ENCODE measurements at places on chromosomes 16 and 17.
A peak's percentile ranks its signal among the peaks of the same experiment; 100 is the strongest.

- no peak for DNase-seq
These were observed 1.5 kb upstream of the SLC38A8 start for GRCh38 chr16:84044118-84044488.

GRCh38 chr17:19003543-19004420, 782 bp downstream of the FAM83G start:
- DNase-seq: peak; percentile 66

DNA sequence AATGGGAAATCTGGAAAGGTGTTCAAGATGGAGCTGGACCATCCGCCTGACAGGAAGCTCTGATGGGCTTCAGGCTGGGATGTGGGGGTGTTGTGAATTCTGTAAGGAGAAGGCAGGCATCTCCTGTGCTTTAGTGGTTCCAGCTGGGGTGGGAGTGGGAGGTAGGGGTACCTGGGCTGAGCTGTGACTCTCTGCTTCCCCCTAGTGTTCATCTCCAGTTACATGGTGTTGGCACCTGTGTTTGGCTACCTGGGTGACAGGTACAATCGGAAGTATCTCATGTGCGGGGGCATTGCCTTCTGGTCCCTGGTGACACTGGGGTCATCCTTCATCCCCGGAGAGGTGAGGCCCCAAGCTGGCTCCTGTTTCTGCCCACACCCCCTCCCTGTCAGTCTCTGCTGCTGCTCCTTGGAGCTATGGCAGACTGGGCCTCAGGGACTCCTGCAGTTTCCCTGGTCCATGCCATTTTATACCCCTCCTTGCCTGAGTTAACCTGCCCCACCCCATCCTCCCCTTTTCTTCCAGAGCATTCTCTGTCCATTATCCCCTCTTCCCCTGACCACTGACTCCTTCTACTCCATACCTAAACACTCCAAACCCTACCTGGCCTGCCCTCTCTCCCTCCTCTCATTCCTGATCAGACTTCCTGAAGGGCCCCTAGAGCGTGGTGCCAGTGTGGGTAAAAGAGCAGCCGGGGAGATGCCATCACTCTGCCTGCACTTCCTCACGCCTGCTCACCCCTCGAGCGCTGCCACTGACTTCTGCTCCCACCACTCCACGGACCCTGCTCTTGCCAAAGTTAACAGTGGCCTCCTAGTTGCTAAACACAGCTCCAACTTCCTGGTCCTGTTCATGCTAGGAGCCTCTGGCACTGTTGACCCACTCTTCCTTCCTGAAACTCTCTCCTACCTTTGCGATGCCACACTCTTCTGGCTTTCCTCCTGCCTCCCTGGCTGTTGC, 3.4 kb downstream of the SPNS1 start:
- no peak for DNase-seq

DNA sequence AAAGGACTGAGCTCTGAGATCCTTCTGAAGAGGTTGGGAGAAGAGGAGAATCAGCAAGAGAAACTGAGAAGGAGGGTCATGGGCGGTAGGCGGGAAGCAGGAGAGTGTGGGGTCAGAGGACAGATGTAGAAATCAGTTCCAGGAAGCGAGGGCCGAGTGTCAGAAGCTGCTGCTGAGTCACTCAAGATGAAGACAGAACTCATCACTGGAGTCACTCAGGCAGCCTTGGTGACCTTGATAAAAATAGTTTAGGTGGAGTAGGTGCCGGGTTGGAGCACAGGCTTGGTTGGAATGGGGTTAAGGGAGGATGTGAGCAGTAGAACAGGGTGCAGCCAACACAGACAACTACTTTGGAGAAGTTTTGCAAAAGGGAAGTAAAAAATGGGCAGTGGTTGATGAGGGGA, 6.1 kb upstream of the ITGAM start:
- DNase-seq: no peak

DNA sequence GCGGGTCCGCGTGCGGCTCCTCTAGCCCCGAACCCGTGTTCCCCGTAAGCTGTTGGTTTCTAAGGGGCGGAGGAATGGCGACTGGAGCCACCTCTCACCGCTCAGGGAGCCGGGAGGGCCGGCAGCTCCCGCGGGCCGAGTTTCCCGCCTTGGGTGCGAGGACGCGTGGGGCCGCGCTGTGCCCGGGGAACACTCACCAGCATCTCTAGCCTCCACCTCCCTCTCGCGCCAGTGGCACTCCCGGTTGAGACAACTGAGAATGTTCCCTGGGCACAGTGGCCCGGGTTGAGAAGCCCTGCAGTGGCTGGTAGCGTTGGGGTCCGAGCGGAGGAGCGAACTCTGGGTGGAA, 560 bp downstream of the TELO2 start:
- no peak for DNase-seq

DNA sequence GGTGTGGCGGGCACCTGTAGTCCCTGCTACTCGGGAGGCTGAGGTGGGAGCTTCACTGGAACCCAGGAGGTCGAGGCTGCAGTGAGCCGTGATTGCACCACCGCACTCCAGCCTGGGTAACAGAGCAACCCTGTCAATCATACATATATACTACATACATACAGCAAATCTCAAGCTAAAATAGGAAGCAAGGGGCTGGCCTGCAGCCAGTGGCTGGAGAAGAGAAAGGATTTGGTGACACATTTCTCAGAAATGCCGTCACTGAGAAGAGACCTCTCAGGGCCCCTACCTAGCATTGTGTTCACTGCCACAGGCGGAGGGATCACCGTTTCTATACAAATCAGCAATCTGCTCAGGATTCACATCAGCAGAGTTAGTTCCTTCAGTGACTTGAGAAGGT, 16.9 kb downstream of the NARF start:
- no peak for DNase-seq

DNA sequence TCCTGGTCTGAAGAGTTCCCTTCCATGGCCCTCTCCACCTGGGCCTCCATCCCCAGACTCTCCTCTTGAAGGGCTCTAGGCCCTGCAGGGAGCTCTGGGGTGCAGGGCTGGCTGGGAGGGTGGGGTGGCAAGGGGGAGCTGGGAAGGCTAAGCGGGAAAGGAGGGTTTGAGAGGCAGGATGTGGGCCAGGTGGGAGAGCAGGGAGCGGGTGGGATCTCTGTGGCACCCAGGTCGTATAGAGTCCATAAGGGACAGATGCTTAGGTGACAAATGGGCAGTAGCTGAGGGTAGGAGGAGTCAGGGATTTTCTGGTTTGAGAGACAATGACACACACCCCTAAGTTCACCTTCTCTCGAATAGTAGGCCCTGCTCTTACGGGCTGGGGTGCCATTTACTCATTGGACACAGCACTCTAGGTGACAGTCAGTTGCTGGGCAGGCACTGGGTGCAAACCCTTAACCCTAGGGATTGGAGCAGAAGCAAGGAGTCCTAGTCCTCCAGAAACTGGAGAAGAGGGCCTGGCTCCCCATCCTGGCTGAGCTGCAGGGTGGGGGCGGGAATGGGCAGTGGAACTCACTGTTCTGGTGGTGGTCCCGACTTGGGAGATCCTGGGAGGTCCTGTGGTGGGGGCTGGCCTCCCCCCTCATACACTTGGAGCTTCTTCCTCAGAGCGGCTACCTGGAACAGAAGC, 15.3 kb downstream of the KIF18B start:
- no peak for DNase-seq

- DNase-seq: no peak
These were observed 31.5 kb downstream of the CDK5RAP3 start for GRCh38 chr17:48002266-48002915.

- DNase-seq: peak; percentile 27
These were observed 27.2 kb downstream of the CLEC16A start for GRCh38 chr16:10971560-10971961.
